Tongue (tissue), 3 donors: ENCODE measurements at places on chromosomes 3 and 15. TPM values are rescaled to one million over a fixed set of nuclear protein-coding genes. Genes with fewer than 3 reads are reported as not detected.

DNA sequence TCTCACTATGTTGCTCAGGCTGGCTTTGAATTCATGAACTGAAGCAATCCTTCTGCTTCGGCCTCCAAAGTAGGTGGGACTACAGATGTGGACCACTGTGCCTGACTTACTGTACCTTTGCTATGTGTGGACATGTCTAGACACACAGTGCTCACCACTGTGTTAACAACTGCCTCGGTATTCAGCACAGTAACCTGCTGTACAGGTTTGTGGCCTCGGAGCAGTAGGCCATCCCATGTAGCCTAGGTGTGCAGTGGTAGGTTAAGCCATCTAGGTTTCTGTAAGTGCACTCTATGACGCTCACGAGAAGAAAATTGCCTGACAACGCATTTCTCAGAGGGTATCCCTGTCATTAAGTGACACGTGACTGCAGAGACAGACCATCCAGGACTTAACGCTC, 70.3 kb downstream of the TAMM41 start:
- no peak for DNase-seq

DNA sequence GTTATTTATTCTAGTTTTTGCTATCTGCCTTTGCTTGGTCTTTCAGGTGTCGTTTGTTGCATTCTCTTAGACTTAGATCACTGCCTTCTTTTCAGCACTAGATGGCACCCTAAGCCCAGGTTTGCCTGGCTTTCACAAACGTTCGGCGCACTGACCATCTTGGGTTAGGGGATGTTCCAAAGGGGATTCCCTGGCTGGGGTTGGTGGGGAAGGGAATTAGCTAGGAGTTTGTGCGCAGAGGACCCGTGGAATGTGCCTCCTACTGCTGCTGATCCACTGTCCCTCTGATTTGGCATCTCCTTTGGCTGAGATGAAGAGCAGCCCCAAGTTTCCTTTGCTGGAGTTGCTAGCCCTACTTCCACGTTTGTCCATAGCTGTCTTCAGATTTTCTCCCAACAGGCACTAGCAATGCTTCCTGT, 33.9 kb downstream of the PFN2 start:
- peak; percentile 46 for DNase-seq

DNA sequence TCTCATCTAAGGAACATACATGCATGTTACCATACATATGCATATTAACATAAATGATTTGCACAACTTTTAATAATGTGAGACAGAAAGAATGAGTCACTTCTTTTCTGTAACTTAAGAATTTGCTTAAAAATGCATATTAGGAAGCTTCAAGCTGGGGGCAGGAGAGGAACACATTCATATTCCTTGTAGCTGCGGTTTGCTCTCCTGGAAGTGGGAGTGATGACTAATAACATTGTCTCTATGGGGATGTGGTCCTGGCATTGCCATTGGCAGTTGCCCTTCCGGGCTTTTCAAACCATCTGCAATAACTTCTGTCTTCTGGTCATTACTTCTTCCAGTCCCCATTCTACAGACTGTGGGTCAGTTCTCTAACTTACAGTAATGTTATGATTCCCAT, 15.6 kb downstream of the CHST2 start:
- DNase-seq: no peak

GRCh38 chr3:139473155-139473771, 3.1 kb downstream of the RBP2 start:
- DNase-seq: no peak

Gene DNAH12
- total RNA-seq: 0.21 TPM
